ENCODE measurements at places on chromosomes 4 and X.

DNA sequence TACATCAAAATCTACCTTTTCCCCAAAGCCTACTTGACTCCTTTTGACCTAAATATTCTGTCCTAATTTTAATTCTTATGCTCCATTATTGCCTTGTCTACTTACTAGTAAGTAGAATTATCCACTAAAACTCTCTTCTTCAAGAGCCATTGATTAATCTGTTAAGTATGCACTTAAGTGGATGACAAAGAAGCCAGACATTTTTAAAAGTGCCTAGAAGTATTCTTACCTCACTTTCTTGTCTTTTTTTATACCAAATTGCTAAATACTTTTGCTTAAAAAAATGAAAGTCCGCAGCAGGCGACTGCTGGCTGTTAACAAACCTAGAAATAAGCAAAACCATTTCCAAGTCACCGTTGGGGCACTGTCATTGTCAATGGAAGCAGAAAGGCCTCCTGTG, 20.1 kb upstream of the FRMPD4 start:
- DNase-seq, result no peak

DNA sequence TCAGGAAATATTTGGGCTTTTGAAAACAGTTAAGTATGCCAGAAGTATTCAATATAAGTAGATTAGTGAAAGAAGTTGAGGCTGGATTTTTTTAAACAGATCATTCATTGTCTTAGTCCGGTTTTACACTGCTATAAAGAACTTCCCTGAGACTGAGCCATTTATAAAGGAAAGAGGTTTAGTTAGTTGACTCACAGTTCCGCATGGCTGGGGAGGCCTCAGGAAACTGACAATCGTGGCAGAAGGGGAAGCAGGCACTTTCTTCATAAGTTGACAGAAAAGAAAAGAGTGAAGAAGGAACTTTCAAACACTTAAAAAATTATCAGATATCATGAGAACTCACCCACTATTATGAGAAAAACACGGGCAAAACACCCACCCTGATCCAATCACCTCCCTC, 31.1 kb upstream of the CYLC1 start:
- no peak for DNase-seq

DNA sequence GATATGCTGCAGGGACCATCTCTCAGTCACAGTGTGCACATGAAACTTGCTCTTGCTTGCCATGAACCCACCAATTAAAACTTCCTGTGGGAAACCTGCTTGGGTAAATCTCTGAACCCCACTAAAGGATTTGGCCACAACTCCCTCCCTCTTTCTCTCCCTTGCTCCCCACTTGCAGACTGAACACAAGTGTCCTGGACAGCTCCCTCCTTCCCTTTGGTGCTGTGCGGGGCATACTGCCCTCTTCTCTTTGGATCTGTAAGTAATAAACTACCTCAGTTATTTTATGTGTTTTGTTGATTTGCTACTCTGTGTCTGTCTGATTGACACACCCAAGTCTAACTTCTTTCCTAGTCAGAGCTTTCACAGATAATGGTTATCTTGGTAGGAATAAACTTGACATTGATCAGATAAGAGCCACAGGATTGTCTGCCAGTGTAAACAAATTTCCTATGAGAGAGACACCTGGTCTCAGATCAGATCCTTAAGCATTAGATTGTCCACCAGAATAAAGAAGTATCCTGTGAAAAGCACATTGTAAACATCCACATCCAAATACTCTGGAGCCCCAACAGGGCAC, 41.8 kb downstream of the SULT1E1 start:
- no peak for DNase-seq

DNA sequence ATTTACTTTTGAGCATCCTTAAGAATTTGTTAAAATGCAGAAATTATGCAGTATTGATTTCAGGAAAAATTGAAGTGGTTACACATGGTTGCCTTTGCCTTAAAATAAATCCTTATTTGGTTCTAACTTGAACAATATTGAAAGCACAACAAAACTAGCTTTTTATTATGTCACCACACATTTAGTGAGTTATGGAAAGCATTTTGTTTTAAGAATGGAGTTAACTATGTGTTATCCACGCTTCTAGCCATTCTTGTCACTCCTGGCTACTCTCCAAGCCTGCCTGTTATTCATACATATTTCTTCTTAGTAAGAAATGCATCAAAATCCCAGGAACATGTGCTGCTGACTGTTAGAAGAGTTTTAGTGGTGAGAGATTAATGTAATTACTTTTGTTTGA, 73.9 kb downstream of the FAT4 start:
- no peak for DNase-seq

GRCh38 chrX:131264665-131265064, 24.4 kb downstream of the IGSF1 start:
- DNase-seq, result no peak

Measured in stromal cell of bone marrow (primary cell).